ENCODE measurements at places on chromosomes 2 and 18.

DNA sequence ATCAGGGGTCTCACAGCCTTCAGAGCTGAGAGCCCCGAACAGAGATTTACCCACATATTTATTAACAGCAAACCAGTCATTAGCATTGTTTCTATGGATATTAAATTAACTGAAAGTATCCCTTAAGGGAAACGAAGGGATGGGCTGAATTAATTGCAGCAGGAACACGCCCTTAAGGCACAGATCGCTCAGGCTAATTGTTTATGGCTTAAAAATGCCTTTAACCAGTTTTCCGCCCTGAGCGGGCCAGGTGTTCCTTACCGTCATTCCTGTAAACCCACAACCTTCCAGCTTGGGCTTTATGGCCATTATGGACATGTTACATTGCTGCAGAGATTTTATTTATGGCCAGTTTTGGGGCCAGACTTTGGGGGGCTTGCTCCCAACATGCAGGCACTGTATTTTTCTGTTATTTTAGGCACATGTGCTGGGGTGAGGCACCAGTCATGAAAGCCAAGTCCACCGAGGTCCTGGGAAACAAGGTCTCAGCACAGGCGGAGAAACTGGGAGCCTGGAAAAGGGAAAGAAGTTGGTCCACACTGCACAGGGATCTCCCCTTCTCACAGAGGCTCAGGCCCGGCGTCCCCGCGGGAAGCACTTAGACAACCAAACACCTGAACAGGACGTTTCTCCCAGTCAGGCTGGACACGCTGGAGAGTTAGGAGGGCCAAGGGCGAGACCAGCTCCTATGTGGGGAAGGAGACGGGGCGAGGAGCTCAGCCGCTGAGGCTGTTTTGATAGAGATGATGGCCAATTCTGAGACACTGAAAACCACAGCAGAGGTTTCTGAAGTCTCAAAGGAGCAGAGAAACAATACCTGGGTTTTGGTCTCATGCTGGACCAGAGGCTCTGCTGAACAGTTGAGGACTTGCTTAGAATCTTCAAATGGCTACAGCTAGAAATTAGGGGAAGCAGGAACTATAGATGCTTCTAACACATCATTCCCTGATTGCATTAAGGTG lies 86.7 kb downstream of the TMEM18 start:
- H3K36me3 ChIP-seq = no peaks in the 10 kb centered on the region
- no peak overlapping the region for H3K4me3 ChIP-seq
- no peaks in the 10 kb centered on the region for H3K27me3 ChIP-seq

DNA sequence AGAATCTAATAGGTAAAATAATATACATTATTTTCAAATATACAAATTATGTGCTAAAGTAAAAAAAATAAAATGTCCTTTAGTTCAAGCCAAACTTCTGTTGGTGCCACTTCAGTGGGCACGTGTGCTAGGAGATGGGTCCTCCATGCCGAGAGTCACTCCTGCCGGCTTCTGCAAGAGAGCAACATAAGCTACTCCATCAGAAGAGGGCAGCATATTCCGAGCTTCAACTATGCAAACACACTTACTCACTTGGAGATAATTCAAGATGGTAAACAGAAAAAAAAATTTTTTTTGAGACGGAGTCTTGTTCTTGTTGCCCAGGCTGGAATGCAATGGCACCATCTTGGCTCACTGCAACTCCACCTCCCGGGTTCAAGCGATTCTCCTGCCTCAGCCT lies 24.4 kb downstream of the CNOT11 start:
- no peaks in the 10 kb centered on the region for H3K27me3 ChIP-seq
- H3K36me3 ChIP-seq = peaks cover 38% of the 10 kb centered on the region
- no peak overlapping the region for H3K4me3 ChIP-seq
- peaks cover 5% of the 10 kb centered on the region for H3K4me1 ChIP-seq
- no peak overlapping the region for H3K27ac ChIP-seq
- DNase-seq = no peak

DNA sequence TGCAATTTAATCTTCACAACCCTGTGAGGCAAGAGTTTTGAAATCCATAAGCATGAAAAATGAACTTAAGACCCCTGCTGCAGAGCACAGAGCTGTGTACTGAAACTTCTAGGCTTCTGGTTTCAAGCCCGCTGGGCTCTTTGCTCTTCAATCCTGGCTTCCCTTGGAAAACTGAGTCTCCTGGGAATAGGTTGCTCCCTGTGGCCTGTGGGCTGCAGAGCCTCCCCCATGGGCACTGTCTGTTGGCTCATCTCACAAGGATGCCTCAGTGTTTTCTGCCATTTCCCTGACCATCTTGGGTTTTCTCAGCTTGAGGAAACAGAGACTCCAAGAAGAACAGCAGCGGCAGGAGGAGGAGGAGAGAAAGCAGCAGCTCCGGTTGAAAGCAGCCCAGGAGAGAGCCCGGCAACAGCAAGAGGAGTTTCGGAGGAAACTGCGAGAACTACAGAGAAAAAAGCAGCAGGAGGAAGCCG lies 44.5 kb downstream of the SUMO1 start:
- H3K4me3 ChIP-seq = no peak overlapping the region
- no peak for DNase-seq
- no peaks in the 10 kb centered on the region for H3K4me1 ChIP-seq

DNA sequence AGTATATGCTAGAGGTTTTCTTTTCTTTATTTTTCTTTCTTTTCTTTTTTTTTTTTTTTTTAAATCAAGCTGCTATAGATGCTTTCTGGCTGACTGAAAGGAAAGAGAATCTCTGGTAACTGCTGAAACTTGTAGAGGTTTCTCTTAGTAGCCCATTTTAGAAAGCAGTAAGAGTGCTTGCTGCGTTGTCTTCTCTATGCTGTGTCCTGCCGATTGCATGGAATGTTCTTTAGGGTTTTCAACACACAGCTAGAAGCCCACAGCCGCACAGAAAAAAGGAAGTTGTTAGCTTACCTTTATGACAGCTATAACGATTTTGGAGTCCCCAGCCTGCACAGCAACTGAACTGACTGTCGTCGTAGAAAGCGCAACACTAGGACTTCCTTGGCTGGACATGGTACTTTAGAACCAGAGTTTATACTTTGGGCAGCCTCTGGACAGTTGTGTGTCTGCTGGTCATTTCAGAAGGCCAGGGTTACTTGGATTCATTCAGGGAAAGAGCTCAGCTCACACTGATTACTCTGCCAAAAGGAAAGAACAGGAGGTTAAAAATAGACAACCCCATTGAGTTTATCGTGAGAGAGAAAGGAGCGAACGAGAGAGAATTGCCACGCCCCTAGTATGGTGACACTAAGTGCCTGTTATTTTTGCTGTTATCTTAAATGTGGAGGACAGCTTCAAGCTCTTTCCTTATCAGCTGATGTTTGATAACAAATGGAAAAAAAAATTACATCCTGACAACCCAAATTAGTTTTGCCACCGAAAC lies at the start of gene CCDC141:
Gene CCDC141, minus strand, starts transcription at position 592 of the 766 bp plus-strand sequence. Its CDS starts 196 bp downstream, at position 396.
- no peak within 1 kb of the TSS for H3K27ac ChIP-seq
- no peaks in the 10 kb centered on the region for H3K4me1 ChIP-seq
- no peak for DNase-seq
- no peaks in the 10 kb centered on the region for H3K27me3 ChIP-seq

GRCh38 chr2:18387441-18388206 lies 172.8 kb downstream of the RDH14 start:
- H3K4me1 ChIP-seq = no peaks in the 10 kb centered on the region
- no peak overlapping the region for H3K27ac ChIP-seq
- H3K27me3 ChIP-seq = no peaks in the 10 kb centered on the region
- DNase-seq = no peak
- no peaks in the 10 kb centered on the region for H3K36me3 ChIP-seq
- H3K4me3 ChIP-seq = no peak overlapping the region

GRCh38 chr2:238042849-238043584 lies 17.8 kb upstream of the SCLY start:
- DNase-seq = no peak
- peaks cover 6% of the 10 kb centered on the region for H3K36me3 ChIP-seq
- H3K4me3 ChIP-seq = no peak overlapping the region

Data from right lobe of liver (tissue), 6 donors.